Activated T-cell treated with anti-CD3 and anti-CD28 coated beads, Interleukin-2, amount 50 U/mL, for 1 hour (primary cell): ENCODE measurements at places on chromosomes 3 and 15.
A peak's percentile ranks its signal among the peaks of the same experiment; 100 is the strongest.

GRCh38 chr3:63993653-63994079, 29.6 kb downstream of the PSMD6 start:
- peak; percentile 61 for DNase-seq

DNA sequence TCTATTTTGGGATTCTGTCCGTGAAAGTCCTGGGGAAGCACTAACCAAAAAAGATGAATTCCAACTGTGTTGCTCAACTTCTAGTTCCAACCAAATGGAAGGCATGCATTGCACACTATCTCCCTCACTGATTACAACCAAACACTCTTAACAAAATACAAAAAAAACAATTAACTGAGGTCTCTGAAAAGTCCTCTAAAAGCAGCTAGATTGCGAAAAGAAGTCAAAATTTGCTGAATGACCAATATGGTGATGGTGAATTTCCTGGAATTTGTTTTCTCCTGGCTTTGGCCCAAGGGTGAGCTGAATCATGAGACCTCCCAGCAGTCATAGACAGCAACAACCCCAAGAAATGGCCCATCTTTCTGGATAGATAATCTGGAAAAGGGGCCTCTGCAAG, 28.3 kb downstream of the CYP19A1 start:
- no peak for DNase-seq

DNA sequence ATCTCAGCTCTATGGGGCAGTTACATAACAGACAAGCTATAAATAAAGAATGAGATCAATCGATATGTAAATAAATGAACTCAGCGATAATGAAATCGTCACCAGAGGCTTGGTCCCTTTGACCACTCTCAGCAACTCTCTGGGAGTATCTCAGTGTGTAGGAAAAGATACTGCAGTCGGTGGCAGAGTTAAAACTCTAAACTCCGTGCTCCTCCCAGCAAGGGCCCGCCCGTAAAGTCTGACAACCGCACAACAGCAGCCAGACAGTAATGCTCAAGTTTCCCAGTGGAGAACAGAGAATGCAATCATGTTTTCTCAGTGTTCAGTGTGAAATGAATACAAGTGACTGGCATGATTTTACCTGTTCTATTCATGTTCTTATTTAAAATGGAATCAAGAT, 28.3 kb upstream of the IGF1R start:
- DNase-seq, result no peak

GRCh38 chr3:13561376-13561775, 12.5 kb downstream of the FBLN2 start:
- DNase-seq, result no peak

GRCh38 chr3:134095005-134095404, 65.3 kb upstream of the SLCO2A1 start:
- DNase-seq, result no peak

DNA sequence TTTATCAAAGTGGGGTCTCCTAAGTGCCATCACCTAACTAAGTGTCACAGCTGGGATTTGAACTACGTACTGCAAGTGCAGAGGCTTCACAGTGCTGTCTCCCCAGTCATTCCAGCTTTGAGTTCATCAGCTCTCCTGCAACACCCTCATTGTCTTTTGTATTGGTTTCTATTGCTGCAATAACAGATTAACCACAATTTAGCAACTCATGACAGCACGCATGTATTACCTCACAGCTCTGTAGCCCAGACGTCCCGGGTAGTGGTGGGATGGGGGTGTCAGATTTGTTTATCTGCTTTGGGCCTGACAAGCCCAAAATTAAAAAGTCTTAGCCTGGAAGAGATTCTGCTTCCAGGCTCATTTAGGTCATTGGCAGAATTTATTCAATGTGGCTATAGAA, 220.5 kb upstream of the LRRN1 start:
- DNase-seq, result no peak

GRCh38 chr15:42111924-42112323, 17.6 kb upstream of the PLA2G4D start:
- DNase-seq, result no peak

DNA sequence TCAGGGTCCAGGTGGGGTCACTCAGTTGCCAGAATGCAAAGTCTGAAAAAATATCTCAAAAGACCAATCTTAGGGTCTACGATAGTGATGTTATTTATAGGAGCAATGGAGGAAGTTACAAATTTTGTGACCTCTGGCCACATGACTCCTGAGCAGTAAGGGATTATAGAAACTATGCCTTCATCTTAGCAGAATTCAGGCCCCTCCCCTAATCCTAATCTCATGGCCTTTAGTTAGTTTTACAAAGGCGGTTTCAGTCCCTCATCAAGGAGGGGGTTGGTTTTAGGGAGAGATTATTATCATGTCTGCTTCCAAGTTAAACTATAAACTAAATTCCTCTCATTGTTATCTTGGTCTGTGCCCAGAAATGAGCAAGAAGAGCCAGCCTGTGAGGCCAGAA, 5.9 kb upstream of the DCP1A start:
- DNase-seq, result no peak

GRCh38 chr15:73902121-73903020, 23.9 kb upstream of the LOXL1 start:
- DNase-seq, result no peak
